Left ventricle myocardium superior (tissue), 1 donor: ENCODE measurements at places on chromosomes 11 and 22. TPM values are rescaled to one million over a fixed set of nuclear protein-coding genes. Genes with fewer than 3 reads are reported as not detected.

GRCh38 chr11:96241331-96241841 is 101.6 kb downstream of the MAML2 start:
- no peak for DNase-seq

- DNase-seq: no peak
Measured at GRCh38 chr11:19790831-19791552, 78.4 kb downstream of the NAV2 start.

GRCh38 chr22:26320447-26320846 is 108.6 kb upstream of the ASPHD2 start:
- no peak for DNase-seq

DNA sequence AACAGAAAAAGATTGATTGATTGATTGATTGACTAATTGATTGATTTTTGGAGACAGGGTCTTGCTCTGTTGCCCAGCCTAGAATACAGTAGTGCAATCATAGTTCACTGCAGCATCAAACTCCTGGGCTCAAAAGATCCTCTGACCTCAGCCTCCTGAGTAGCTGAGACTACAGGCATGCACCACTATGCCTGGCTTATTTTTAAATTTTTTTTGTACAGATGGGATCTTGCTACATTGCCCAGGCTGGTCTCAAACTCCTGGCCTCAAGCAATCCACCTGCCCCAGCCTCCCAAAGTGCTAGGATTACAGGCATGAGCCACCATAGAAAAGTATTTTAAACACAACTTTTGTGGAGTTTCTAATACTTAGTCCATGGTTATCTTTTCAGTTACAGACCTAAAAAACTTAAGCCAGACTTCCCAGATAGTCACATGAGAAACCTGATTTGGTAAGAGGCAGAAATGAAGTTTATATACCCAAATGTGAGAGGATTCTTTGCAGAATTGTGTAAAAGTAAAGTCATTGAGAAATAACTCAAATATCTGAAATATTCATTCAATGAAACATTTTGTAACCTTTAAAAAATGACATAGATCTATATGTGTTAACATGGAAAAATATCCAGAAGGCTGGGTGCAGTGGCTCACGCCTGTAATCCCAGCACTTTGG is 186.5 kb downstream of the SWAP70 start:
- no peak for DNase-seq

GRCh38 chr22:35752863-35753189 is 35.2 kb downstream of the APOL5 start:
- DNase-seq: no peak

The C22orf31 gene
- total RNA-seq: not detected

The ARHGAP8 gene
- total RNA-seq: not detected
